HFFc6 (cell line): ENCODE measurements at places on chromosomes 16 and 17. TPM values are rescaled to one million over a fixed set of nuclear protein-coding genes. Genes with fewer than 3 reads are reported as not detected.

The NRN1L gene
- total RNA-seq: 0.38 to 0.48 TPM (median 0.45 TPM) in 3 replicates

DNA sequence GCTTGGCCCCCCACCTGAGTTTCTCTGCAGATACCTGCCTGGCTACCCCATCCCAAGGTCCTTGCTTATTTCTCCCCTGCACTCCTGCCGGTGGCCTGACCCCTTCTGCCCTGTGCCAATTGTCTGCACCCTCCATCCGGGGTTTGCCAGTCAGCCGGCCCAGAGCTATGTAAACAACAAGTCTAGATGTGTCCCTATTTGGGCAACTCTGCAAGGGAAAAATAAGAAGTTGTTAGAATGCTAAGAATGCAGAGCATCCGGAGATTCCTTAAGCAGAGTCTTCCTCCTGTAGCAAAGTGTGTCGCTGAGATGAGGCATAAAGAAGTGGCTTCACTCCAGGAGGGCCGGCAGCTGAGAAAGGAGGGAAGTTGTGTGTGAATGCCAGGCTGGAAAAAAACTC lies 46.6 kb downstream of the RGS9 start:
- peak; percentile 55 for DNase-seq

The TMC6 gene
- total RNA-seq: 0.34 to 0.59 TPM in 2 of 3 replicates, not detected in the other

- DNase-seq: no peak
These were observed at the start of gene SULT1A1 for GRCh38 chr16:28609631-28610594. Gene SULT1A1, minus strand, starts transcription at chr16:28610044. Its CDS starts 1,189 bp downstream, at chr16:28608855.

The MYH11 gene
- total RNA-seq: not detected in 3 replicates

GRCh38 chr16:28859326-28859725 lies 4.3 kb upstream of the SH2B1 start:
- DNase-seq: no peak

- DNase-seq: no peak
These were observed 293.7 kb downstream of the SEC14L1 start for GRCh38 chr17:77434136-77435114.

DNA sequence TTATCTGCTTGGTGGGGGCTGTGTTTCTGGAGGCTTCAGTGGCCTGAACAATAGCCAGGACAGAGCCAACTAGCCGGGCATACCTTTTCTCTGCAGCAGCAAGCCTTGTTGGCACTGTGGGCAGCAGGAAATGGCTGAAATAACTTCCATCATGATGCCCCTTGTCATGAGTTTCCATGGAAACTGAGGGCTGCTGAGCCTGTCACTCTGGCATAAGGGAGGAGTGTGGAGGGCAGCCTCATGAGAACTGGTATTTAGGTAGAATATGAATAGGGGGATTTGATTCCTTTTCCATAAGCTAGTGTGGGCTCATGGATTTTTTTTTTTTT lies 39.4 kb downstream of the PLCG2 start:
- no peak for DNase-seq

DNA sequence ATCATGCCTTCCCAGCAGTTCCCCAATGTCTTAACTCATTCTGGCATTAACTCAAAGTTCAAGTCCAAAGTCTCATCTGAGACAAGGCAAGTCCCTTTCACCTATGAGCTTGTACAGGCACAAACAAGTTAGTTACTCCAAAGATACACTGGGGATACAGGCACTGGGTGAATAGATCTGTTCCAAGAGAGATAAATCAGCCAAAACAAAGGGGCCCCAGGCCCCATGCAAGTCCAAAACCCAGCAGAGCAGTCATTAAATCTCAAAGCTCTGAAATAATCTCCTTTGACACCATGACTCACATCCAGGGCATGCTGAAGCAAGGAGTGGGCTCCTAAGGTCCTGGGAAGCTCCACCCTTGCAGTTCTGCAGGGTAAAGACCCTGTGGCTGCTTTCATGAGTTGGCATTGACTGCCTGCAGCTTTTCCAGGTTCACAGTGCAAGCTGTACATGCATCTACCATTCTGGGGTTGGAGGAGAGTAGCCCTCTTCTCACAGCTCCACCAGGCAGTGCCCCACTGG lies 332.2 kb upstream of the KIF2B start:
- DNase-seq: no peak

The GABARAPL2 gene
- 89.3 to 117 TPM (median 105 TPM) in 3 replicates for total RNA-seq

DNA sequence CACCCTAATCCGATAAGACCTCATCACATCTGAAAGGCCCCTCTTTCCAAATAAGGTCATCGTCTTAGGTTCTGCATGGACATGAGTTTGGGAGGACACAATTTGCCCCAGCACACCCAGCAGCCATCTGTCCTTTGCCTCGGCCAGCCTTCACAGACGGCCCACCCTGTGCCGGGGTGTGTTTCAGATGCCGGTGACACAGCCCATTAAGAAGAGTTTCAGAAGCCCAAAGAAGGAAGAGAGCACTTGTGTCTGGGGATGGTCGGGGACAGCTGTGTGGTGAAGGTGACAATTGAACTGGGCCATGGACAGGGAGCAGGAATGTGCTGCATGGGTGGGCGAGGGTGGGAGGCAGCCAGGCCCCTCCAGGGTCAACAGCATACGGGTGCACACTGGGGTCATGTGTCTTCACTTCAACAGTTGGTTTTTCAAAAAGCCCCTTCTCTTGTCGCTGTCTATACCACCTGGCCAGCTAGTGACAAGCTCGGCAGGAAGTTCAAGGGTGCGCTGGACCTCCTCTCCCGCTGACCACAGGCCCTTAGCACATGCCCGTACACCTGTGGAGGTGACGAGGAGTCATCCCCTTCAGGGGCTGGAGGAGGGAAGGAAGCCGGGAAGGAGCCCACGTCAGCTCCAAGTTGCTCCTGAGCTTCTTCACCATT lies 183.1 kb downstream of the C16orf95 start:
- DNase-seq: no peak

- DNase-seq: no peak
These were observed 35.5 kb upstream of the RPH3AL start for GRCh38 chr17:388087-388486.
